Hepatocyte (in vitro differentiated cells): ENCODE measurements at places on chromosomes 3 and 15. TPM values are rescaled to one million over a fixed set of nuclear protein-coding genes. Genes with fewer than 3 reads are reported as not detected.

GRCh38 chr3:38541806-38542205 lies 45.7 kb downstream of the EXOG start:
- no peaks in the 10 kb centered on the region for H3K36me3 ChIP-seq
- no peak overlapping the region for H3K4me3 ChIP-seq
- H3K27me3 ChIP-seq, result no peaks in the 10 kb centered on the region
- DNase-seq, result no peak

- H3K36me3 ChIP-seq, result no peaks in the 10 kb centered on the region
- no peak overlapping the region for H3K4me3 ChIP-seq
- H3K27ac ChIP-seq, result no peak overlapping the region
- H3K27me3 ChIP-seq, result no peaks in the 10 kb centered on the region
- DNase-seq, result no peak
These were observed 16.7 kb upstream of the MYH15 start for GRCh38 chr3:108527109-108527508.

- DNase-seq, result no peak
- H3K4me3 ChIP-seq, result no peak overlapping the region
- no peaks in the 10 kb centered on the region for H3K36me3 ChIP-seq
- no peaks in the 10 kb centered on the region for H3K4me1 ChIP-seq
These were observed 48.7 kb downstream of the MYH15 start for GRCh38 chr3:108461661-108462111.

DNA sequence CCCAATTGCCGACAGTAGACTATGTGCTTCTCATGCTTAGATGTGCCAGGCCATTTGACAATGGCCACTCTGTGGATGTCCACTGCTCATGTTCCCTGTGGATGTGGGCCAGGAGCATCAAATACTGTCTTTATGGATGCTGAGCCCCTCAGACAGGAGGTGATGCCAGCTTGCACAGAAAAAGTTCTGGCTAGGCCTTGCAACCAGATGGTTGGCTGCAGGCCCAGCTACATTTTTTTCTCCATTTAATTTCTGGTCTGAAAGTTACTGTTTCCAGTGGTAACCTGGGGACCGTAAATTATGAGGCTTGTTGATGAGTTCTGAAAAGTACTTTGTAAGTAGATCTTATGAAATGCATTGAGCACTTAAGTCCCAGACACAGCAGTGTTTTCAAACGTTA lies 228.5 kb downstream of the CHL1 start:
- DNase-seq, result no peak
- H3K27me3 ChIP-seq, result no peaks in the 10 kb centered on the region
- H3K4me1 ChIP-seq, result peaks cover 5% of the 10 kb centered on the region
- no peaks in the 10 kb centered on the region for H3K36me3 ChIP-seq
- H3K27ac ChIP-seq, result no peak overlapping the region

DNA sequence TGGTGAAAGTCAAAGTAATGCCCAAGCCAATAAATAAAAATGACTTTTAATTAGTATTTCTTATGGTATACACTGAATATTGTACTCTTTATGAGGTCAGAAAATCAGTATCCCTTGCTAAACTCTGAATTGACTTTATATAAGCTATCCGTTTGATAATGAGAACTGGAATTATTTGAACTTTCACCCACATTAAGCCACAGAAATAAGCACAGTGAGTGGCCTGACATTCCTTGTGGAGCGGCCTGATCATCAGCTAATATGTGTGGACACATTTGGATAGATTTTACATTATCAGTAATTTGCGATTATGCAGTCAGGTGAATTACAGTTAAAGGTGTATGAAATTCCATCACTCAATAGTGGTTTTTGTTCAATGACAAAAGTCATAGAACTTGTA lies 136.0 kb upstream of the CBLB start:
- H3K27me3 ChIP-seq, result no peaks in the 10 kb centered on the region
- peak overlapping the region; percentile 69 for H3K27ac ChIP-seq
- H3K36me3 ChIP-seq, result no peaks in the 10 kb centered on the region
- no peak overlapping the region for H3K4me3 ChIP-seq

DNA sequence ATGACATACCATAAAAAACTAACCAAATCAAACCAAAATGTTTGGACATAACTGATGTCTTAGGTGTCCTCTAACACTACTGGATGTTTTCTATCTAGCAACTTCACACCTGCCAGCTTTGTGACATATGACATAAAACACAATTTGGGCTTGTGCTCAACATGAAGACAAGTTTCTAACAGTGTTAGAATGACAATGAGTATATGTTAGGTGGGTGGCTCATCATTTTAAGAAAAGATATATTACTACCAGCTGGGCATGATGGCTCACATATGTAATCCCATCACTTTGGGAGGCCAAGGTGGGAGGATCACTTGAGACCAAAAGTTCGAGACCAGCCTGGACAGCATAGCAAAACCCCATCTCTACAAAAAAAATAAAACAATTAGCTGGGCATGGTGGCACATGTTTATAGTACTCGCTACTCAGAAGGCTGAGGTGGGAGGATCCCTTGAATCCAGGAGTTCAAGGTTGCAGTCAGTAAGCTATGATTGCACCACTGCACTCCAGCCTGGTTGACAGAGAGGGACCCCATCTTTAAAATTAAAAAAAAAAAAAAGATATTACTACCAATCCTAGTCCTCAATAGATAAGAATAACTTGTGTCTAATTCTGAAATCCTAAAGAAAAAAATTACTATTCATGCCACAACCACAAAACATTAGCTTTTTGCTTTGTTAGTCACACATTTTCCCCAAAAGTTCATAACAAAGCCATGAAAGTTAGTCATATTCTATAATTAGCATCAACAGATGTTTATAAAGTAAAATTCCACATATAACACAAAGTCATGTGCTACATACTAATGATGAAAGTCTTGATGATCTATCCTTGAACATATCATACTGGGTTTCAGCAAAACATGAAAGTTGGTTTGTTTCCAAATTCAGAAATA lies 59.9 kb downstream of the LRRFIP2 start:
- H3K4me1 ChIP-seq, result no peaks in the 10 kb centered on the region
- no peak overlapping the region for H3K27ac ChIP-seq
- no peaks in the 10 kb centered on the region for H3K36me3 ChIP-seq

The TEX55 gene
- not detected in 2 replicates for polyA plus RNA-seq

The GOLGA6L7 gene
- polyA plus RNA-seq, result not detected in 2 replicates

The PAK6 gene
- polyA plus RNA-seq, result 2.7 and 8.2 TPM in 2 replicates
